ENCODE measurements at places on chromosomes 7 and 10. TPM values are rescaled to one million over a fixed set of nuclear protein-coding genes. Genes with fewer than 3 reads are reported as not detected.
A peak's percentile ranks its signal among the peaks of the same experiment; 100 is the strongest.

DNA sequence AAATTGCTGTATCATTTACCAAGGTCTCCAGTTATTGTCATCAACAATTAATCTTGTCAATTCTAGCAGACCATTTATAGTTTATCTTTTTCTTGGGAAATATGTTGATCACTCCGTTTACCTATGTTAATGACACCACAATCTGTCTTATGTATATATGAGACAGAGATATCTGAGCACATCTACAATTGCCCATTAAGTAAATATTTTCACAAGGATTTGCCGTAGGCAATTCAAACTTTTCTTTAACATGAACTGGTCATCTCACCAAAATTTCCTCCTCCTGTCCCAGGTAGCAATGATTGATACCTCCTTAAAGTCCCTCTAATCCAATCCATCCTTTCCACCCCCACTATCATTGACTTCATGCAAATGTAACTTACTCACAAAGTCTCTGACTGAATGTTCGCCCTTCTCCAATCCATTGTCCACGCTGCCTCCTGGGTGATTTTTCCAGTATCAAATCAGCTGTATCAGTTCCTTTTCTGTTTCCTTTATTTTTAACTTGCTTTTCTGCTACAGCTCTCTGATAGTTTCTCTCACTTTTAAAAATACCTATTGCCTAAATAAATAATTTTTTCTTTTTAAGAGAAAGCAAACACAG, 138.3 kb downstream of the GNAT3 start:
- no peak overlapping the region for H3K27ac ChIP-seq
- DNase-seq = no peak
- no peaks in the 10 kb centered on the region for H3K27me3 ChIP-seq
- no peaks in the 10 kb centered on the region for H3K4me1 ChIP-seq

GRCh38 chr7:130435311-130435854, 5.4 kb downstream of the CEP41 start:
- DNase-seq = no peak
- H3K27me3 ChIP-seq = no peaks in the 10 kb centered on the region

Gene COL13A1
- not detected for total RNA-seq

DNA sequence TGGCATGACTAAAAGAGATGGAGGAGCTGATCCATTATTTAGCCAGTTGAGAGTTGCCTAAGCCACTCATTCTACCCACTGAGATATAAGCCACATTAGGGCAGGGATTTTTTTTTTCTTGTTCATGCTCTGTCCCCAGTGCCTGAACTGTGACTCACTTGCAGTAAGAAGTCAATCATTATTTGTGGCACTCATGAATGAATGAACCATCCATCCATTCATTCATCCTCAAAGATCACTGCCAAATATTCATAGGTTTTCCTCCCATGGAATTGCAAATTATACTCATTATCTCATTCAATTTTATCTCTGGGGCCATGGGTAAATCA, 22.8 kb upstream of the ARID5B start:
- no peaks in the 10 kb centered on the region for H3K4me1 ChIP-seq
- H3K36me3 ChIP-seq = no peaks in the 10 kb centered on the region
- H3K4me3 ChIP-seq = no peak overlapping the region
- H3K27ac ChIP-seq = no peak overlapping the region
- no peak for DNase-seq
- H3K27me3 ChIP-seq = no peaks in the 10 kb centered on the region

DNA sequence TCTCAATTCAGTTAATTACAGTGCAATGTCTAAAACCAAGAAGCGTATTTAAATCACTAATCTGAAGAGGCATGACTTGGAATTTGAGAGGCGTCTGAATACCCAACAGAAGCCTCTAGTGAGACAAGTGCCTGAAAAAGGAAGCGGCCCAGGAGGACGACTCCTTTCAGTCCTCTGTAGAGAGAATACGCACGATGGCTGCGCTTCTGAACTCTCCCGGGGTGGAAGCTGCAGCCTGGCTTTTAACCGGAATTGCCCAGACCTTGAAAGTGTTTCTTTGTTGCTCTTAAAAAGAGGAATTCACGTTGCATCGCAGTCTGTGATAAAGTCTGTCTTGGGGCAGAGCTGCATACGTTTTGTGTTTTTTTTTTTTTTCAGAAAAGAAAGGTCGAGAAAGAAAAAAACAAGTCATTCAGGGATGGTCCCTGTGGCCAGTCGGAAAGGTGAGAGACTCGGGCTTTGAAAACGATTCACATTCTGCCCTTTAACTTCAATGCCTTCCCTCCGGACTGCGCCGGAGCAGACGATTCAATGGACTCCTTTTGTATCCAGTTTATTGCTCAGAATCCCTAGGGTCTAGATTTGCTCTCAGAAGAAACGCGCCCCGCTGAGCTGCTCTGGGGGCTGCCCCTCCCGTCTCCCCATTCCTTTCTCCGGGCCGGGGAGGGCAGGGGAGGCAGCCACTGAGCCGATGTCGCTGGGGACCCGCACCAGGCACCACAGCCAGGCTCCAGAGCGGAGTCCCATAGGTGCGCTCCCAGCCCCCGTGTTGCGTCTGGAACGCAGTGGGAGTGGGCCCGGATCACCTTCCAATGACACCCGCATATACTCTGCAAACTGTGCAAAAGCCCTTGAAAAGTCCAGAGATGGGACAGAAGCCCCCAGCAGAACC, 994 bp upstream of the PTF1A start:
- no peaks in the 10 kb centered on the region for H3K4me1 ChIP-seq
- no peak for DNase-seq
- peaks cover 15% of the 10 kb centered on the region for H3K27me3 ChIP-seq
- no peaks in the 10 kb centered on the region for H3K36me3 ChIP-seq
- H3K4me3 ChIP-seq = no peak overlapping the region

- no peaks in the 10 kb centered on the region for H3K36me3 ChIP-seq
- no peak for DNase-seq
- no peaks in the 10 kb centered on the region for H3K4me1 ChIP-seq
- no peak overlapping the region for H3K27ac ChIP-seq
- no peaks in the 10 kb centered on the region for H3K27me3 ChIP-seq
Observed at GRCh38 chr7:24134535-24134934, 149.5 kb upstream of the NPY start.

GRCh38 chr10:75948583-75948982, 517.2 kb downstream of the LRMDA start:
- DNase-seq = no peak
- H3K36me3 ChIP-seq = no peaks in the 10 kb centered on the region
- H3K27me3 ChIP-seq = no peaks in the 10 kb centered on the region
- H3K27ac ChIP-seq = no peak overlapping the region
- no peak overlapping the region for H3K4me3 ChIP-seq

DNA sequence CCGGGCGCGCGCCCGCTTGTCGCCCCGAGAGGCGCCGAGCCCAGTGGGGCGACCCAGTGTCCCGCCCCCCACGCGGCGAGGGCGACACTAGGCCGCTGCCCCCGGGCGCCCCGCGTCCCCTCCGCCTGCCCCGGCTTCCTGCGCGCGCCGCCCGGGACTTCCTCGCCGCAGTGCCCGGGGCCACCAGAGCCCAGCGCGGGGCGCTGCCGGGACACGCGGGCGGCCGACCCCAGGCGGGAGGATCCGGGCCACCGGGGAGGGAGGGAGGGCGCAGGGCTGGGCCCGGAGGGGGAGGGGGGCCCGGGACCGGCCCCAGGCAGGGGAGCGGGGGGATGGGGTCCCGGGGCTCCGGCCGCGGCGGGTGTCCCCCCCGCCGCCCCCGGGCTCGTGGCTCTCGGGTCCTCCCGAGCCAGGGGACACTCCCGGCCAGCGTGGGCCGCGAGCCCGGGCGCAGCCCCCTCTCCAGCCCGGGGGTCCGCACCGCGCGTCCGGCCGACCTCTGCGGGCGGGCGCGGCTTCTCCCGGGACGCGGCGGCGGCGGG, 435 bp upstream of the PWWP2B start:
- H3K36me3 ChIP-seq = no peaks in the 10 kb centered on the region
- peak; percentile 58 for DNase-seq
- H3K27ac ChIP-seq = peak overlapping the region; percentile 43
- H3K27me3 ChIP-seq = no peaks in the 10 kb centered on the region
- peaks cover 17% of the 10 kb centered on the region for H3K4me1 ChIP-seq
- no peak overlapping the region for H3K4me3 ChIP-seq

- H3K36me3 ChIP-seq = no peaks in the 10 kb centered on the region
- no peak overlapping the region for H3K27ac ChIP-seq
- H3K27me3 ChIP-seq = no peaks in the 10 kb centered on the region
- no peaks in the 10 kb centered on the region for H3K4me1 ChIP-seq
- no peak for DNase-seq
Observed at GRCh38 chr10:96415891-96416554, 57.2 kb upstream of the OPALIN start.

Gene DLG5
- total RNA-seq = 1.7 TPM

DNA sequence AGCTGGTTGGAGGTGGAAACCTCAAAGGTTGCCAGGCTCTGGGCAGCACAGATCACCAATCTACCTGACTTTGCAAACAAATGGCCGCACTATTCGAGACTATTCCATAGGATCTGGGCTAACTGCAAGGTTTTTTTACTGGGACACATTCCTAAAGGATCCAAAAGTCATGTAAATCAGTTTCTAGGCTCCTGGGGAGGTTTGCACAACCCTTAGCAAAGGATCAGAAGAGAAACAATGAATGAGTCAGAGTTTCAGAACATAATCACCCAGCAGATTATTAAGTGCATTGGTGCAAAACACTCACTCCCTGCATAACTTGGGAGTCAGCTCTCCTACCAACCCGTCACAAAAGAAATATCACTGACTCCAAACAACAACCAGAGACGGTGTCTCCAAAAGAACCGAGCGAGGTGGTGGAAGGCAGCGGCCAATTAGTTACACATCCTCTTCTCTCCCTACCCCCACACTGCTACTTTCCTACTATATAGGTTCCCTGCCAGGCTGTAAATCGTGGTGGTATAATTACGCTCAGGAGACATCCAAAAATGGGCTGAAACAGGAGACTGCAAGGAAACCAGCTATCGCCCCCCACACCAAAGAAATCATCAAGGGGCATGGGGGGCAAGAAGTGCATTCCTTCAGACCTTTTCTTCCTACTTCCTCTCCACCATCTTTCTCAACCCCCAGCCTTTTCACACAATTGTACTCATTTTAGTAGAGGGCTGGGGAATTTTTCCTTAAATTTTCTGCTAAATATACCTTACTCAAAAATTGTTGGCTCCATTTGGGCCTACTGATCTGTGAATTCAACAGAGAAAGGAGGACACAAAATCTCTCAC, 3.2 kb downstream of the UBE2H start:
- H3K27me3 ChIP-seq = no peaks in the 10 kb centered on the region
- DNase-seq = no peak
- peaks cover 41% of the 10 kb centered on the region for H3K4me1 ChIP-seq
- peak overlapping the region; percentile 94 for H3K27ac ChIP-seq
- no peaks in the 10 kb centered on the region for H3K36me3 ChIP-seq

DNA sequence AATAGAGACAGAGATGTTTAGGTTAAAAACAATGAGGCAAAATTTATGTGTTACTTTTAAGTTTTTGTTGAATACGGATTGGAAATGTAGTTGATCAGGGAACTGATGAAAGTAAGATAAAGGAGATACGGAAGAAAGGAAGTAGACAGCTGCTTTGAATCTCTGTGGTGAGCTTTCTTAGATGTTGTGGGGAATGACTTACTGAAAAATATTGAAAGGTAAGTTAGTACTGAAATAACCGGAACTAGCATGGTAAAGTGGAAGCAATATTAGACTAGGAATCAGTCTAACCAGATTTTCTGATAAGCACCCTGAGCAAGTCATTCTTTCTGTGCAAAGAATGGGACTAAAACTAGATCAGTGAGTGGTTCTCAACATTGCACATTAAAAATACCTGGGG, 34.8 kb downstream of the LUC7L2 start:
- DNase-seq = no peak
- peaks cover 23% of the 10 kb centered on the region for H3K4me1 ChIP-seq
- no peaks in the 10 kb centered on the region for H3K27me3 ChIP-seq
- peaks cover 7% of the 10 kb centered on the region for H3K36me3 ChIP-seq
